Liver (tissue), 10 donors: ENCODE measurements at places on chromosomes 5 and 9. TPM values are rescaled to one million over a fixed set of nuclear protein-coding genes. Genes with fewer than 3 reads are reported as not detected.

GRCh38 chr5:151574444-151574996, 16.6 kb downstream of the FAT2 start:
- no peak for DNase-seq

The GRM6 gene
- total RNA-seq = 0.23 TPM

- no peak for DNase-seq
These were observed 103.5 kb downstream of the NPR3 start for GRCh38 chr5:32814620-32815019.

The PRUNE2 gene
- 1.4 TPM for total RNA-seq

The RASGRF2 gene
- 0.19 TPM for total RNA-seq

DNA sequence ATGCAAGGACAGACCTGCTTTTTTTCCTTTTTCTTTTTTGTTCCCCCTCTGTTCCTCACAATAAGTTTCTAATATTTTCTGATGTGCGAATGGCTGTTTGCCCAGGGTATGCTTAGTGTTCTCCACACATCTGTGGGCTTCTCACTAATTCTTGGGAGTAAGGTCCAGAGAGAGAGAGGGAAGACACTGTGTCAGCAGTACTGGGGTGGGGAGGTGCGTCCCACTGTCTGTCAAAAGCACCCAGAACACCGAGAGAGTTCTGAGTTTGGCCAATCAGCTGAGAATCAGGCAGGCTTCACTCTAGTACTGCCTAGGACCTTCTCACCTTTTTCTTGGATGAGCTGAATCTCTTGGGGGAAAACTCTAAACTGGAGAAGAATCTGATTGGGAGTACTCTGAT, 61.8 kb downstream of the ELL2 start:
- DNase-seq = no peak

GRCh38 chr5:34684281-34684979, 28.3 kb downstream of the RAI14 start:
- no peak for DNase-seq

The SPATA31E1 gene
- not detected for total RNA-seq

GRCh38 chr5:107553117-107553555, 117.6 kb downstream of the EFNA5 start:
- no peak for DNase-seq

The CCDC171 gene
- total RNA-seq = 0.67 TPM

The NTRK2 gene
- total RNA-seq = 1.4 TPM

DNA sequence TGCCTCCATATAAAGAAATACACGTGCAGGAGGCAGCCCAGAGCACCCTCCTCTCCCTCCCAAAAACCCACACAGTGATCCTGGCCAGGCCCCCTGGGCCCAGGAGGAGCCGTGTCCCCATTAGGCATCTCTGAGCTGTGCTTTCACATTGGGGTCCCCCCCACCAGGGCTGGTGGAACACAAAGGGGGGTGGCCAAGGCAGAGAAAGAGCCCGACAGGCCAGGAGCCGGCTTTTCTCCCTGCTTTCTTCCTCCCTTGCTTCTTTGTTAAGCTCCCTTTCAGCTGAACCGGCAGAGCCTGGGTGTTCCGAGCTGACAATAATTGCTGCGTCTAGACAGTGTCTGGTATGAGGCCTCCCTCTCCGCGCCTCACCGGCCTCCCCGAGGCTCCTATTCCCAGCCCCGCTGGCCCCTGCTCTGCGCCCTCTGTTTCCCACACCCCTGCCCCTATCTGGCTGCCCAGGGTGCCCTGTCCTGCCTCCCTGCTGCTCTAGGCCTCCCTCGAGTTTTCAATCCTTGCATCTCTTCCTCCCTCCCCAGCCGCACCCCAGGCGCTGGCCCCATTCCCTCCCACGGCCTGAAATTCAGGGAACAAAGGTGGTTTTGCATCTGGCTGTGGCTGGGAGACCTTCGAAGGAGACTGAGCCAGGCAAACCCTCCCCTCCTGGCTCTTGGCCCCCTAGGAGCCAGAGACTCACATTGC, 120.6 kb downstream of the C9orf50 start:
- no peak for DNase-seq

The BARX1 gene
- not detected for total RNA-seq

The NTNG2 gene
- total RNA-seq = 0.42 TPM

GRCh38 chr5:71695071-71695470, 24.0 kb upstream of the CARTPT start:
- no peak for DNase-seq

- DNase-seq = no peak
These were observed 357.1 kb downstream of the TRIM32 start for GRCh38 chr9:117044241-117044640.

The KIF12 gene
- total RNA-seq = 3.8 TPM

The PCDHGB1 gene
- total RNA-seq = 0.75 TPM

- DNase-seq = no peak
These were observed 137.8 kb downstream of the CEP120 start for GRCh38 chr5:123285122-123286023.

- no peak for DNase-seq
These were observed 110.1 kb downstream of the WNK2 start for GRCh38 chr9:93294011-93294410.

The PDGFRB gene
- total RNA-seq = 13.1 TPM

GRCh38 chr9:132160802-132161742, 786 bp upstream of the NTNG2 start:
- DNase-seq = no peak

GRCh38 chr5:103600086-103600485, 37.5 kb upstream of the NUDT12 start:
- DNase-seq = no peak

GRCh38 chr5:33182986-33183385, 257.8 kb upstream of the TARS1 start:
- no peak for DNase-seq

- no peak for DNase-seq
These were observed 151.2 kb downstream of the TSSK1B start for GRCh38 chr5:113283558-113283957.

DNA sequence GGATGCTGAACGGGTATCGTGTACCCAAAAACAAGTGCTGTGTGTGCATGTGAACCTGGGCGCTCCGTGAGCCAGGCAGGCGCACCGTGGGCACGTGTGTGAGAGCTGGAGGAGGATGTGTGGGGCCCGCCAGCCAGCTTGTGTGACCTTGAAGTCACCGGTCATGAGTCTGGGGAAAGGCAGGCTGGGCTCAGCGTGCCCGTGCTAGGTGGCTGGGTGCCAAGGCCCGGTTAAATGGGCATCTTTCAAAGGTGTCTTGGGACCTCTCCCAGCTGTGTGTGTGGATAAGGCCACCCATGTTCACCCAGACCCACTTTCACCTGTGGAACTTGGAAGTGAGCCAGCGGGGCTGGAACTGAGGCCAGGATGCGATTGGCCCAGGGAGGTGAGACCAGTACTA, 3.4 kb downstream of the KCNT1 start:
- DNase-seq = no peak
